ENCODE measurements at places on chromosomes 3 and 15.

DNA sequence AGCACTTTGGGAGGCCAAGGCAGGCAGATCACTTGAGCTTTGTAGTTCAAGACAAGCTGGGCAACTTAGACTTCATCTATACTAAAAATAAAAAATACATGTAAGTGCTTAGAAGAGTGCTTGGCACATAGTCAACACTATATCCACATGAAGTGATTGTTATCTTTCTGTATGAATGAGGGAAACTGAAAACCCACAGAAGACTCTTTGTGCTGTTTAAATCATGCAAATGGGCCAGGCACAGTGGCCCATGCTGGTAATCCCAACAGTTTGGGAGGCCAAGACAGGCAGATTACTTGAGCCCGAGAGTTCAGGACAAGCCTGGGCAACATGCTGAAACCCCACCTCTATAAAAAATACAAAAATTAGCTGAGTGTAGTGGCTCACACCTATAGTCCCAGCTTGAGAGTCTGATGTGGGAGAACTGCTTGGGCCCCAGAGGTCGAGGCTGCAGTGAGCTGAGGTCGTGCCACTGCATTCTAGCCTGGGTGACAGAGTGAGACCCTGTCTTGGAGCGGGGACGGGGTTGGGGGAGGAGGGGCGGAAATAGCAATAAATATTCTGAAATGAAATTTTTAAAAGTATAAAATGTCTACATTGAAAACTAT, 129.7 kb downstream of the NR2E3 start:
- no peak for DNase-seq

DNA sequence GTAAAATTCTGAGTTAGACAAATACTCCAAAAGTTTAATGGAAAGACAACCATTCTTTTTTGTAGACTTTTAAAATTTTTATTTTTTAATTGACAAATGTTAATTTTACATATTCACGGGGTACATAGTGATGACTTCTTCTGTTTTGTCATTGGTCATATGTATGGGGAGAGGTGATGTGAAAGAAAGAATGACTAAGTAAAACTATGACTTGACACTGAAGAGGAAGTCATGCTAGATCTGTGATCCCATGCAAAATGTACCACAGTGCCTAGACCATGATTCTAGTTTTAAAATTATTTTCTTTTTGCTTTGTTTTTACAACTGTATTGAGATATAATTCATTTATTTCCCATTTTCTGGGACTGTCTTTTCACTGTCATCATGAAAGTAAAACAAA, 281.6 kb downstream of the MBNL1 start:
- DNase-seq = no peak

- no peak for DNase-seq
These were observed 61.6 kb downstream of the SPSB4 start for GRCh38 chr3:141112686-141113297.

DNA sequence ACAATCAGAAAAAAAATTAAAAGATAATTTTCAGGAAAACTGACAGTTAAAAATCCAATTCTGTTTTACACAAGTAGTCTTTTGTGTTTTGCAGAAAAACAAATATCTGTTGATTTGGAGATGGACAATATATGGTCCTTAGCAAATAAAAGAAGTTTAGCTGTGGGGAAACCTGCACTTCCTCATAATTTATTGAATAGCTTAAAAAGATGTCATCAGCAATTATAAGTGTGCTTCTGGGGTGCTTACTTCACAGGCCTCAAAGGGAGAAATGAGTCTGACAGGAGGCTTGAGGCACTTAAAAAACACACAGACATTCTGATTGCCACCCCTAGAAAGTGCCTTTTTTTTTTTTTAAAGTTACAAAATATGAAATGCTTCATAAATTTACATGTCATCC, 31.6 kb upstream of the CERS3 start:
- DNase-seq = no peak

DNA sequence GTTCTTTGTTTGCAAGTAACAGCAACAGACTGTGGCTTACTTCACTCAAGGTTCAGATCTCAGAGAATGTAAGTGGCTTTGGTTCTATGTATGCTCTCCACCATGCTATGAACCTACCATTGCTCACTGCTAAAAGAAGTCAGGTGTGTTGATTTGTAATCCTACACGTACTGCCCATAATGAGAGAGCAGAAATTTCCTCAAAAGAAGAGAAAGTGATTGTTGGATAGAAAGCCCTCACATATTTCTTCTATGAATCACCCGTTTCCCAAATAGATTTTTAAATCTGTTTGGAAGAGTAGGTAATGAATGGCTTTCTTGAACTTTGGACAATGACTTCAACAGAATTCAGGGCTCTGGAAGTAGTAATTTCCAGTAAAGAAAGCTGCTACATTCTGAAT, 565.4 kb downstream of the ROBO2 start:
- DNase-seq = no peak

DNA sequence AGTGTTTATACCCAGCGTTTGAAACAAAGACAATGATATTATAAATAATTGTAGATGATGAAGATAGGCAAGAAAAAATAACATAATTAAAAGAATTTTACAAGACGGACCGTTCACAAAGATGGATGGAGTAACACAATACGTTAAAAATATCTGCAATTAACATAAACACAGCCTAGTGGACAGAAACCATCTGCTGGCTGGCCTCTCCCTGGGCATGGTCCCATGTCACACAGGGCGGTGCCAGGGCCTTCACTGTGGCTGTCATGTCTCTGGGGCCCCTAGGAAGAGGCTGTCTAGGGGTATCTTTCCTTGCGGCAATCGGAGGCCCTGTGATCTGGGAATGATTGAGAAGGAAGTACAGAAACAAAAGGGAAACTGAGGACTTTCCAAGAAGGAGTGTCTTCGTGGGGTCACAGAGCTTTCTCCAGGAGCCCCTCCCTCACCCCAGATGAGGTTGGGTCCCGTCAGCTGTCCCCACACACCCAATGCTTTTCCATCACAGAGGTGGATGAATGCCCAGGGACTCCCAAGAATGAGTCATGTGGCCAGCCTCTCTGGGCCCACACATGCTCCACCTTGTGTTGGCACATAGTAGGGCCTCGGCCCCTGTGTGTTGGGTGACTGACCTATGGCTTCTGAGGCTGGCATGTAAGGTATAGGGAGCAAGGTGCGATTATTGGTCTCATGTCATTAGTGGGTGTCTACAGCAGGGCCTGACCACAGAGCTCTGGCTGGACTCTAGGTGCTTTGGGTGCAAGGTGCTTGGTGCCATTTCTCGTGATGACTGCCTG, 87.1 kb downstream of the DNAJB8 start:
- DNase-seq = no peak

DNA sequence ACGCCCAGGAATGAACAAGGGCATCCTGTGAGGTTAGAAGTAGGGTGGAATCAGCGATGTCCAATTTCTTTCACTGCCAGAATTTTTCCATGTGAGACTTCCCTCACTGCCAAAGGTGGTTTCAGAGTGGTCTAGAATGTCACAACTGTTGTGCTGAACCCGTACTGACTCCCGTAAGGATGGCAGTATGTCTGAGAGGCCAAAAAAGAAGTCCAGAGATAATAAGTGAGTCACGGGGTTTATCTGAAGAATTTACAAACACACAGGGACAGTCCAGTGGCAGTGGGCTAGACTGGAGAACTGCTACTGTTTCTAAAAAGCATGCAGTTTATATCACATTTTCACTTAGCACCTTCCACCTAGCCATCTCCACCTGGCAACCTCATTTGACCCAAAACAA, 160.6 kb upstream of the ATP10A start:
- no peak for DNase-seq

- no peak for DNase-seq
These were observed 1350.0 kb upstream of the EPHA6 start for GRCh38 chr3:95464346-95464745.

DNA sequence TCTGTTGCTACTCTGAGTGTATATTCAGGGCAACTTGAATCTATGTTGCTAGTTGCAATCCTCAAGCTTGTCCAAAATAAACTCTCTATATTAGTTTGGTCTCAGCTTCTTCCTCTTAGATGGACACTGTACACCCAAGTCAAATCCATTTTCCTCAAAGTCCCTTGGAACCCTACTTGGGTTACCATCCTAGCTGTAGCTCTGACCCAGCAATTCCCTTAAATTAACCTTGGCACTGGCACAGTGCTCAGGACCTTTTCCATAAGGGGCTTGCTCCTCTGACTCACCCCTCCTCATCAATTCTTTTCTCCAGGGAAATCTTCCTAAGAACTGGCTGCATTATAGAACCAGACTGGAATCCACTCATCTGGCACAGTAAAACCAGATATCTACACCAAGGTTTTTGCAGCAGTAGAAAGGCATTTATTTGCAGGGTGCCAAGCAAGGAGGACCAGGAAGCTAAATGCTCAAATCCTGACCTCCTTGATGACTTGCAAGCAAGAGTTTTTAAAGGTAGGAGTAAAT, 44.9 kb upstream of the B3GALNT1 start:
- DNase-seq = no peak

DNA sequence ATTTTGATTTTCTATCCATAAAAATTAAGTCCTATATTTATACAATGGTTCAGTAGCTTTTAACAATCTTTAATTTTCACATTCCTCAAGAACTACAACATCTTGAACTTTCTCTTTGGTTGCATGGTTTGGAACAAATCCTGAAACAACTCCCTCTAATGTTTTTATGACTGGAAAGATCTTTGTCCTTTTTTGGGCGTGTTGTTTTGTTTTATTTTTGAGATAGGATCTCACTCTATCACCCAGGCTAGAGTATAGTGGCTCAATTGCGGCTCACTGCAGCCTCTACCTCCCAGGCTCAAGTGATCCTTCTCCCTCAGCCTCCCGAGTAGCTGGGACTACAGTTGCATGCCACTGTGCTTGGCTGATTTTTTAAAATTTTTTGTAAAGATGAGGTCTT, 4.0 kb downstream of the STX19 start:
- DNase-seq = no peak

DNA sequence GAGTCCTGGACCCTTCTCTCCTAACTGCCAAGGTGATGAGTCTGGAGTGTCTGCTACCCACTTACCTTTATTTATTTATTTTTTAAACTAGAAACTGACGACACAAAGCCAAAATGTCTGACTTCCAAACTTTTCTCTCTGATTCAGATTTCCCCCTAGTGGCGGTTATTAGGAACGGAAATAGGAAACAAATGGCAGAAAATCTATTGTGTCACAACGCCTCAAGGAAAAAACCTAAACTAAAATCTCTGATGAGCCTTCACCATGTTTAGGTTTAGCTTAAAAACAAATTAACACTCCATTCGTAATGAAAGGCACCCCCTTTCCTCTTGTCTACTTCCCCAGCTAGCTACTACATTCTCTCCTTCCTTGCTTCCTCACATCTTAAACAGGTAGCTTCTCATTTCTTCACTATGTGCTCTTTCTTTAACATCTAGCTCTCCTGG, 94.0 kb upstream of the MEX3B start:
- no peak for DNase-seq

GRCh38 chr3:52763466-52763865, 7.3 kb downstream of the NEK4 start:
- DNase-seq = no peak

GRCh38 chr15:39907216-39907615, 12.8 kb downstream of the GPR176 start:
- no peak for DNase-seq

DNA sequence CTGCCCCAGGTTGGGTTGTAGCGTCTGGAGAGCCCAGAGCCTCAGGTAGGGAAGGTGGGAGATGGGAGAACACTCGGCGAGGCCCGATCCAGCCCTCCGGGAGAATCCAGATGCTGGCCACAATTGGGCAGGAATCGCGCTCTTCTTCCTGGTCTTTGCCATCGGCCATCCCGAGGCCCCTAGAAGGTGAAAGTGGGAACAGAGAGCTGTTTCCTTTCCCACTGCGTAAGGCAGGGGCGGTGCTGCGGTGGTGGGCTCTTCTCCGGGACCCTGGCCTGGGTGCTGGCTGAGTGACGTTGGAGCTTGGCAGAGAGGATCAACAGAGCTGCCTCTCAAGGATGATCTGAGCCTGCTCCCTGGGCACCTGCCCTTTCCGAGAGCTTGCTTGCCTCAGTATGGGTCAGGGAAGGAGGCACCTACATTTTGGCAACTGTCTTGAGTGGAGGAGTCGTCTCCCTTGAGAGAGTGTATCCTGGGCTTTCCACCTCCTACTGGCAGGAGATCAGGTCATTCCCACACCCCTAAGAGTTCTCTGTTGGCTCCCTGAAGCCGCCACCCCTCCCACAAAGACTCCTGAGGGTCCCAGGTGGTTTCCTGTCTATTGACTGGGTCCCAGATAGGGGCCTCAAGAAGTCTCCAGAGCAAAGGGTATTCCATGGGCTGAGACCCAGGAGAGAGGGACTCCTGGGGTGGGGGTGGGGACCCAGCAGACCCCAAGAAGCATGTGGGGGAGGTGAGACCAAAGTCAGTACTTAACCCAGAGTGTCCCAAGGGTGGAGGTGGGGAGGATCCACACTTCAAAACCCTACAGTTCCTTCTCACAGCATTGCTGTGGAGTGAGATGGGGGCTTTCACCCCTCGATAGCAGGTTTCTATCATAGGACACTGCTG, 1.6 kb downstream of the C15orf39 start:
- no peak for DNase-seq

GRCh38 chr15:92159906-92160841, 233.5 kb upstream of the ST8SIA2 start:
- DNase-seq = no peak

DNA sequence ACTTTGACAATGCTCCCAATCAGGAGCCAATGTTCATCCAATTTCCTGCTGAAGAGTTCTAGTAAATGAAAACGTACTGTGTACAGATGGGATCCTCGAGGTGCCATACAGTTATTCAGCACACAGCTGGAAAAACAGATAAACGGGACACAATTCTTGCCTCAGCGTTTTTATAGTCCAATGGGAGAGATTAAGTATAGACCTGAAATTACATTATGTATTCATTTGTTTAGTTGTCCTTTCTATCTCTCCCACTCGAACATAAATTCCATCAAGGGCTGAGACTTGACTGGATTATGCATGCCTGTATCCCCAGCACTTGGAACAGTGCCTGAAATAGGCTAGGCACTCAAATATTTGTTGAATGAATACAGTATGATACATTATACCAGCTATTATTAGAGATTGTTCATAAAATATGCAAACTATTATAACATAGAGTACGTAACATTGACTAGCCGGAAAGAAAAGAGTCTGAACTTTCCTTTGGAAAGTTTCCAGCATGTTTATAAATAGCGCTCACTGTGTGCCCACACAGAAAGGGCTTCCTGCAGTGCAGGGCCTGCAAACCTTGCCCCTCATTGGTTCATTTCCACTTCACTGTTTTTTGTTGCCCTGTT, 27.4 kb upstream of the SNTN start:
- no peak for DNase-seq

- peak; percentile 24 for DNase-seq
These were observed 71.9 kb downstream of the MRPL46 start for GRCh38 chr15:88395241-88395640.

DNA sequence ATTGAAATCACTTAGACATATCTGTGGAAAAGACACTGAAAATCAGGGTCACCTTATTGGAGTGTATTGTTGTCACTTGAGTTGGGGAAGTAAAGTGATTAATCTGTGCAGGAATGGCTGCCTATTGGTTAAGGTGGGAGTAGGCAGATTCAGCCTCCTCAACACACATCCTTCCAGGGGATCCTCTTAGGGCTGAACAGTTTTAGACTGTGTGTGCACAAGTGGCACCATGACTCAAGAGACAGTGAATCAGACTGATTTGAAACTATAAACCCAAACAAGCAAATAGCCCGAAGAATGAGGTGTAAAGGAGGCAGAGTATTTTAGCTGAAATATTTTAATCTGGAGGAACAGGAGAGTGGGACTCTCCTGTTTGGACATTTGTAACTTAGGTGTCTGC, 4.9 kb downstream of the ABHD17C start:
- no peak for DNase-seq
